Stimulated activated effector memory CD8-positive, alpha-beta T cell treated with anti-CD3 and anti-CD28 coated beads, Interleukin-12 subunit alpha, Interleukin-12 subunit beta, amount 100 ng/mL, for 72 hours (primary cell): ENCODE measurements at places on chromosomes 12 and 14.
A peak's percentile ranks its signal among the peaks of the same experiment; 100 is the strongest.

DNA sequence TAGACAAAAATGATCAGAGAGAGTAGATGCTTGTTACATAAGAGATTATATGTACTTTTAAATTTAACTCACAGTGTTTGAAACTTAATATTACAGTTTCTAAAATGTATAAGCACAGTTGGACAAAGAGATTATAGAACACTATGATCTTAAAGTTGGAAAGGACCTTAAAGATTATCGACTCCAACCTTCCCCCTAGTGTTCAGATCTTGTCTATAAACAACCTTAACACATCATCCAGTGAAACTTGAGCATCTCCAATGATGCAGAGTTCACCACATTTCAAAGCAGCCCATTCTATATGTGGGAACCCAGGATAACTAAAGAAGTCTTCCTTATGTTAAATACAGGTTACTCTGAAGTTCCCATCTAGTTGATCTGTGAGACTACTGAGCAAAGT, 480.8 kb downstream of the RMST start:
- no peak for DNase-seq

GRCh38 chr14:71320734-71321573, 413.7 kb downstream of the PCNX1 start:
- DNase-seq: peak; percentile 87

- DNase-seq: no peak
Observed at GRCh38 chr12:50483488-50483887, 21.3 kb upstream of the DIP2B start.

GRCh38 chr14:29078810-29079522, 312.4 kb downstream of the FOXG1 start:
- no peak for DNase-seq

DNA sequence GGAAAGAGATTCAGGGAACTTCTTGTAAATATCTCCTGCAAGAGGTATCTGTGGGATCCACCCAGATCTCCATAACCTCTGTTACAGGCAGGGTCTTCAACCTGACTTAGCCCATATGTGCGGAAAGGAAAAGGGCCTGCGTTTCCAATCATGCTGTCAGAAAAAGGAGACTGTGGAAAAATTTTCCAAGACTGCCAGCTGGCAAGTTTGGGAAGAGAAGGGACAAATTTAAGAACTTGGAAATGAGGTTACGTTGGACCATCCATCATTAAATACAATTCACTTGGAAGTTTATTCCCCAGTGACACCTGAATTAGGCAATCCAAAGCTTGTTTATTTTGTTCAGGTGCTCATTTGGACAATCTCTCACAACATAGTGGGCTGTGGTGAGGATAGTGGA, 13.9 kb downstream of the PTHLH start:
- no peak for DNase-seq

GRCh38 chr12:121918679-121919038, 267 bp downstream of the CFAP251 start:
- no peak for DNase-seq

DNA sequence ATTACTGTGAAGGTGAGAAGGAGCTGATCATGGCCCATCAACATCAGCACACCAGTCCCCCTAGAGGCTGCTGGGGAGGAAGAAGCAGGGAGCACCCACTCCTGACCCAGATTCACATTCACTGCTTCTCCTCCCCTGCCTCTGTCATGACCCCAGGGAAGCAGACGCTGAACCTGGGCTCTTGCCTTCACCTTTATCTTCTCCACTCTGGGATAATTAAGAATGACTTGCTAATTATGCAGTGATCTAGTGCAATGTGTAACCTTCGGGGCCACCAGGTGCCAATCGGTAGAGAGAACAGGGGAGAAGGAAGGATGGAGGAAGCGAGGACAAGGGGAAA, 44.4 kb upstream of the IQSEC3 start:
- DNase-seq: no peak

DNA sequence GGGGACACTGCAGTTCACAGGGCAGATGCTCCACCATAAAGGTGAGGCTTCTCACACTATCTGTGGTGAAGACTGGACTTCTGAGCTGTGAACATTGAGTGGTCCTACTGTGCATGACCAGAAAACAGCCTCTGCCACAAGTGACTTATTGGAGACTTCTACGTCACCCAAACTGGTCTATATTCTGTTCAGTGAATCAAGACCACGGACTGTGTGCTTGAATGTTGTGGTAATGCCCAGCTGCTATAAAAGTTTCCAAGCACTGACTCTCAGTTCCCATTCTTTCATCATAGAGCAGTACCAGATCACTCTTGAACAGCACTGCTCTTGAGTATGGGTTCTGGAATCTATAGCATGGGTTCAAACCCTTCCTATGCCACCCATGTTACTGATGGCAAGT, 4.8 kb upstream of the PLEK2 start:
- no peak for DNase-seq

- DNase-seq: peak; percentile 2
Observed at GRCh38 chr12:27780612-27781408, 774 bp upstream of the MANSC4 start.

GRCh38 chr12:116582610-116583009, 23.4 kb downstream of the MAP1LC3B2 start:
- no peak for DNase-seq

DNA sequence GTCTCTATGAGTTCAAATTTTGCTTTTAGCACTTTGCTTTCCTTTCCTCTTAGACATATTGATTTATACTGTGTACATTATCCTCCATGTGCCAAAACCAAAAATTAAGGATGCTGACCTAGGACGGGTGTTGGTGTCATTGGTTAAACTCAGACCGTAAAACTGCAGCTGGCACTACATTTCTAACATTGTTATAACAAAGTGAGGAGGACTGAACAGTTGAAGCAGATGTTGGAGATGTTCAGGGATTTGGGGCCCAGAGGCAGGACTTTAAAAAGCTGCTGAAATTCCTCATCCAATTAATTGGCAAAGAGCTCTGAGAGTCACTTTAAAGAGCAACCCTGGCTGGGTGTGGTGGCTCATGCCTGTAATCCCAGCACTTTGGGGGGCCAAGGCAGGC, 72.4 kb downstream of the TMTC1 start:
- DNase-seq: no peak

GRCh38 chr14:36014236-36014635, 162.3 kb downstream of the PTCSC3 start:
- no peak for DNase-seq

DNA sequence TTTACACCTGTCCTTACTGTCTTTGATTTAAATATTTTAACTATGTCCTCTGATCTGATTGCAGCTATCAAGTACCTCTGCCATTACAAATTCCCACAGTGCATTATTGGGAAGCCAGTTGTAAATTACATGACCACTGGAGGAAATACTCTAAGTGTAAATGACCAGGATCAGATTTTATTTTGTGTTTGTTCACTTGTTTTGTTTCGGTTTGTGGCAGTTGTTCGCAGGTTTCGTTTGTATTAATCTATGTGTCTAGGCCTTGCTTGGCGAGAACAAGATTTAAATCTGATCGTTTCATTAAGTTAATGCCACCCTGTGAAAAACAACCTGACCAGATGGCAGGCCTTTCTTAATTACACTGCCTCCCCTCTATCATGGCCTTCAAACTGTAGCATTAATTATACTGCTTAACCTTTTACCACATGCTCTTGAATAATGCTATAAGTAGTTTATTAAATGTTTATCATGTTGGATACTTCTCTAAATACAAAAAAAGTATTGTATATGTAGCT, 990.1 kb downstream of the TMTC2 start:
- DNase-seq: no peak

DNA sequence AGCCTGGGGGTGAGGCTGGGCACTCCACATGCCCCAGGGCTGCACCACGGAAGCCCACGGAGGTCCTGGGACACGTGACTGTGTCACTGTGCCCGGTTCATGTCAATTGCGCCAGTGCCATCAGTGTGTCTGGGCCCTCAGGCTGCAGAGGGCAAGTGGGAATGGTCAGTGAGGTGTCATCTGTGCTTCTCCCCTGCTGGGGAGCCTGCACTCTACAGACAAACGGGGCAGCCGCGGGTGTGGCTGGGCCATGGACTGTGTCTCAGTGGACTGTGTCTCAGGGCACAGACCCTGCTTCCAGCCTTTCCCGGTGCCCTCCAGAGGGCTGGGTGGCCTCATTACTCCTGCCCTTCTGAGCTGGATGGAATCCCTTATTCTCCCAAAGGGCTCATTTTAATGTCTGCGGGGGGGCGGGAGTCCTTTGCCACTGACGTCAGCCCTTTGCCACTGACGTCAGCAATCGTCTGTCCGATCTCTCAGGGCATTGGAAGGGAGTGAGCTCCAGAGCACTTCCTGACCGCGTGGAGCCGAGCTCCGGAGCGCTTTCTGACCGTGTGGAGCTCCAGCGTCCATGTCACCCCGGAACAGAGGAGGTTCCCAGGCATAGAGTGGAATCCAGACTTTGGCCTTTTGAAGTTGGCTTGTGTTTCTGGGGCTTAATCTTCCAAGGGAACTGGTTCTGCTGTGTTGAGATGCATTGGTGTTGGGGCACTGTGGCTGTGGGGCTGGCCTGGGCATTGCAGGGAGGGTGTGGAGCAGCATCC, 72.4 kb downstream of the ADGRD1 start:
- no peak for DNase-seq

DNA sequence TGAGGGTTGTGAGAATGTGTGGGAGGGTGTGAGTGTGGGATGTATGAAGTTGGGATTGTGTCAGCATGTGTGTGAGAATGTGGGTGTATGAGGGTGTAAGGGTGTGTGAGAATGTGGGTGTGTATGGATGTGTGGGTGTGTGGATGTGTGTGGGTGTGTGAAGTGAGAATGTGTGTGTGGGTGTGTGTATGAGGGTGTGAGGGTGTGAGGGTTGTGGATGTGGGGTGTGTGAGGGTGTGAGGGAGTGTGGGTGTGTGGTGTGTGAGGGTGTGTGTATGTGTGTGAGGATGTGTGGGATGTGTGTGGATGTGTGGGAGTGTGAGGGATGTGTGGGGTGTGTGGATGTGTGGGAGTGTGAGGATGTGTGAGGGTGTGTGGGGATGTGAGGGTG, 37.0 kb downstream of the TMEM121 start:
- no peak for DNase-seq

DNA sequence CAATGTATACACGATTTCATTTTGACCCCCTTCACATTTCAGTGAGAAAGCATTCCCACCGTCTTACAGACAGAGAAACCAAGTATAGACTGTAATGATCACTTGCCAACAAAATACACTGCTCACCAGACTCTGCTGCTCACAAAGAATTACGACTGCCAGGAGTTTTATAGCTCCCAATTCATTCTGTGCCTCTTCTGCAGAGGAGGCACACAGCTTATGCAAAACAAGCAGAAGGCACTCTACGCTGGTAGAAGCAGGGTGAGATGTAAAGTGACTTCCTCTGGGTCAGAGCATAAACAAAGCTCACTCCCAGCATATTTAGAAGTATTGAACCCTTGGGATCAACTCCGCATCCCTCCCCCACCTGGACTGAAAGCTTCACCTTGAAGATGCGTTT, 14.6 kb downstream of the SPTB start:
- DNase-seq: no peak

DNA sequence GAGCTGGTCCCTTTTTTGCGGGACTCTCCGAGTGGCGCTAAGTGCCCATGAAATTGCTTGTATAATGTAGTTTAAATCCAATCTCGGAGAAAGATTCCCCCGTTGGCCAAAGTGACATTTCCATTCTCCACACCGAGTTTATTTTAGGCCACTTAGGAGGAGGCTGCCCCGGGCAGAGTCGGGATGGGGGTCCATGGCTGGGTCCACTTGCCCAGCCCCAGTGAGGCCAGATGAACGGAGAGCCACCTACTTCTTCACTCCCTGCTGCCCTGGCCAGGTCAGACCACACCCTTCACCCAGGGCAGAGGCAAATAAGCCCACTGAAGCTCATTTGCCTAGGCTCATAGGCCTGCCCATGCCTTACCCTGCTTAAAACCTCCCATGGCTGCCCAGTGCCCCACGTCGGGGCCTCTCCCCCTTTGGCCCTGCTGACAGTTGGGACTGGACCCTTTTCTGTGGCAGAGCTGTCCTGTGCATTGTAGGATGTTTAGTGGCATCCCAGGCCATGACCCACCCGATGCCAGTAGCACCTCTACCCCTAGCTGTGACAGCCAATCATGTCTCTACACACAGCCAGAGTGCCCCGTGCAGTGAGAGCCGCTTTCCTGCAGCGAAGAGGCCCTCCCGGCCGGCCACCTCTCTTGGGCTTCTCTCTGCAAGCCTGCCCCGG, 51.3 kb downstream of the FAM222A start:
- DNase-seq: no peak

DNA sequence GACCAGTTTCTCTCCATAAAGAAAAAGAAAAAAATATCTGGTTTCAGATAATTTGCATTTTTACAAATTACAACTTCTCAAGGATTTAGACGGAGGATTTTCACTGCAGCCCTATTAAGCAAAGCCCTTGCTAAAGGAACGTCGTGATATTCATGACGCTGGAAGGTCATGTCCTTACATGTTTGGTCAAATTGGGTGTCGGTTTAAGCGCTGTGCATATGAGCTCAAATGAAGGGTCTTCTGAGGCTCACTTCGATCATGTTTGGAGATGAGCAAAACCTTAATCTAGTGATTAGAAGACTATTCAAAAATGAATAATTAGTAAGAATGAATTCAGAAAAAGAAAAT, 67.3 kb upstream of the USP15 start:
- no peak for DNase-seq

DNA sequence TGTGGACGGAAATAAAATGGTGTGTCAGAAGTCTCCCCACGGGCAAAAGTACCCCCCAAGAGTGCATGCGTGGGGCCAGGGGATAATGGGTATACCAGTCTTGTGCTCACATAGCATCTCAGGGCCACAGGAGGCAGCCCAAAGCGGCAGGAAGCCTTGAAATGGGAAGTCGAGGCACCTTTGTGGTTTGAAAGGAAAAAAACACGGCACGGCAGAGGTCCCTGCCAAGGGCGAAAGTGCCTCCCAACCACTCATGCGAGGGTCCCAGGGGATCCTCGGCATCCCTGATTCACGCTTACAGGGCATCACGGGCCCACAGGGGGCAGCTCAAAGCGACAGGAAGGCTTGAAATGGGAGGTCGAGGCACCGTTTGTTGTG, 583.2 kb downstream of the ALG10 start:
- DNase-seq: no peak

DNA sequence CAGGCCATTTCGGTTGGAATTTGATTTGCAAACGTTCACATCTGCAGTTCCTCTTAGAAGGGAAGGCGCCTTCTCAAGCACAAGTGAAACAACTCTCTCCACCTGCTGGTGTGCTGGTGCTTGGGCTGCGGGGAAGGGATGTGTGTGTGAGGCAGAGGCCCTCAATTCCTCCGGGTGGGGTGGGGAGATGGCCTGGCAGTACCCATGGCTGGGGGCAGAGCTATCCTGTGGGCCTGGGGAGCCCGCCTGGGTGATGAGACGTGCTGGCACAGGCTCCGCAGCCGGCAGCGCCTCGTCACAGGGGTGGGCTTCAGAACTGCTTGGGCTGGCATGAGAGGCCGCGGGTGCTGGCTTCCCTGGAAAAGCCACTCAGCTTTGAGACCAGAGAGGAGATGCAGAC, 28.9 kb upstream of the TDRD9 start:
- DNase-seq: no peak
